ENCODE measurements at places on chromosomes 12 and 14. TPM values are rescaled to one million over a fixed set of nuclear protein-coding genes. Genes with fewer than 3 reads are reported as not detected.

DNA sequence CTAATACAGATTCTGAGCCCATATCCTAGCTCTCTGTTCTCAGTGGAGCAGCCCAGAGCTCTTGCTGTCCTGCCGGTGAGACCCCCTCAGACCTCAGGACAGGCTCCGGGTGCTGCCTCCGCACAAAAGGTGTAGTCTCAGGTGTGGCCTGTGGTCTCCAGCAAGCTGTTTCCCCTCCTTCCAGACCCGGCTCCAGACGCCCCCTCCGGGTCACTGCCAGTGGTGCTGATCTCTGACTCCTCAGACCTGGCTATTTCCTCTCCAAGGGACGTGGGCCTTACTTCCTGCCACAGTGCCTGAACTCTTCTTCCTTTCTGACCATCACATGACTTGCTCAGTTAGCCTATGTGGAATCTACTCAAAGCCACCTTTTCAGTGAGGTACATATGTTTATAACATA lies 337.5 kb downstream of the GLT1D1 start:
- DNase-seq = no peak

Gene PROX2
- polyA plus RNA-seq = 0.15 TPM

Gene RAD9B
- polyA plus RNA-seq = 3.5 TPM

- no peak for DNase-seq
These were observed 36.5 kb downstream of the LEMD3 start for GRCh38 chr12:65205886-65206285.

DNA sequence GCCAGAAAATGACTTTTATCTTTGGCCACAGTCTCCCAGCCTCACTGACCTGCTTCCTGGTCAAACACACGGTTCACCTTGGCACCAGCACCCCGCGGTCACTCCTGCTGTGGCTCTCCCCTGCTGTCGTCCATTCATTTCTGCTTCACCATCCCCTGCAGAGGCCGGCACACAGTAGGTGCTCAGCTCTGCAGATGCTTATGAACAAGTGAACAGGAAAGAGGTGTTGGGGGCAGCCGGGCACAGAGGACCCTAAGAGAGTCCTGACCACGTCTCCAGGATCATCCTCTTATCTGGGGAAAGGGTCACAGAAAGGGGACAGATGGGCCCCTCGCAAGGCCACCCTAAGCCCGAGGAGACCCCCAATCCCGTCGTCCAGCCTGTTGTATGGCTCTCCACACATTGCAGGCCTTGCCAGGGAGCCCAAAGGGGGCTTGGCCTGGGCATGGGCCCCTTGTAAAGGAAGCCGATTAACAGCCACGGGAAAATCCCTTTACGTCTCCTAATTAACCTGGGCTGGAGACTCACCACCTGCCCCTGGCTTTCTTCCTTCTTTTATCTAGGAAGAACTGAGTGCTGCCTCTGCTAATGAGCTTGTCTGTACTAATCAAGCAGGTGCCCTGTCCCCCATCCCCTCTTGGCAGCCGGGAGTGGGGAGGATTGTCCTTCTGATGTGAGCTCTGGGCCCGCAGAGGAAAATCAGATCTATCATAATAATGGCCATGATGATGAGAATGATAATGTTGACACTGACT lies 119.2 kb downstream of the AACS start:
- DNase-seq = no peak

DNA sequence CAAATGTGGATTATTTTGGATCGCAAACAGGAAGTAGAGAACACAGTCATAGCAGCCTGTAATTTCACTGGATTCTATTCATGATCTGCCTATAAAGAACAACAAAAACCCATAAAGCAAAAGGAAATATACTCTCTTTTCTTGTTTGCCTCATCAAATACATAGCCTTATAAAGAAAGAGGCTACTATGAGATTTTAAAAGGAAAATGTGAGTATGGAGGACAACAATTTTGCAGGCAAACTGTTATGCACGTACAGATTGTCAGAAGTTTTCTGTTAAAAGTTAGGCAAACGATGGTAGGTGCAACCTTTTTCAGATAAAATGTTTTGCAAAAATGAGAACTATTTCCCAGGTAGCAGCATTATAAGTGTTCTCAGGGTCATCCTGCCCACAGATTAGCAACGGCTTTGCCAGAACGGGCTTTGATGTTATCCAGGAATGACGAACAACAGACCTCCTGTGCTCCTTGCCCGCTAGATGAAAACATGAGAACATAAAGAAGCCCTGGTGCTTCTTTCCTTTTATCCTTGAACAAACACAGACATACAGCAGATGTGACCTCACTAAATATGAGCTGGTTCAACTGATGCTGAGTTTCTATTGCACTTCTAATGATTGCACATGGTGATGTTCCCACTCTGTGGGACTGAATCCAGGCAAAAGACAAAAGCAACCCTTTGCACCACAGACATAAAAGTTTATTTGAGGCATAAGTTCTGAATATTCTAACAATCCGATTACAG lies 88.1 kb downstream of the ITPR2 start:
- DNase-seq = no peak

DNA sequence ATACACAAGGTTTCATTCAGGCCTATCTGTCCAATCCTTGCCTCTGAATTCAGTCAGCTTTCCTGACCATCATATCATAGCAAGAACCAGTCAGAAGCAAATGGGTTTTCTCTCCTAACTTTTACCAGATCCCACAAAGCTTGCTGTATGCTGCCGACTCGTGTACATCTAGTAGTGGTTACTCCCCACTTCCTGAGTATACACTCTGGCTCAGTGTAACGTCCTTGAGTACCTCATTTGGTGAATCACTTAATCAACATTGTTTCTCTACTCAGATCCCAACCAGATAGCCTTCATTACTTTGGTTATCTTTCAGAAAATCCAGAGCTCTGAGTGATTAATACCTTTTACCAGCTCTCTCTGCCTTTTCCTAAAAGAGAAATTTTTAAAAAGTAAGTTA lies 728.2 kb downstream of the GALC start:
- DNase-seq = no peak

Gene GPRC5D
- polyA plus RNA-seq = 0.31 TPM

- no peak for DNase-seq
These were observed 31.5 kb upstream of the FBRSL1 start for GRCh38 chr12:132458441-132458840.

Gene SOAT2
- polyA plus RNA-seq = 0.51 TPM

Gene POTEM
- not detected for polyA plus RNA-seq

Gene GRIP1
- 0.83 TPM for polyA plus RNA-seq

- DNase-seq = no peak
These were observed 158.6 kb downstream of the DICER1 start for GRCh38 chr14:94998685-94999084.

DNA sequence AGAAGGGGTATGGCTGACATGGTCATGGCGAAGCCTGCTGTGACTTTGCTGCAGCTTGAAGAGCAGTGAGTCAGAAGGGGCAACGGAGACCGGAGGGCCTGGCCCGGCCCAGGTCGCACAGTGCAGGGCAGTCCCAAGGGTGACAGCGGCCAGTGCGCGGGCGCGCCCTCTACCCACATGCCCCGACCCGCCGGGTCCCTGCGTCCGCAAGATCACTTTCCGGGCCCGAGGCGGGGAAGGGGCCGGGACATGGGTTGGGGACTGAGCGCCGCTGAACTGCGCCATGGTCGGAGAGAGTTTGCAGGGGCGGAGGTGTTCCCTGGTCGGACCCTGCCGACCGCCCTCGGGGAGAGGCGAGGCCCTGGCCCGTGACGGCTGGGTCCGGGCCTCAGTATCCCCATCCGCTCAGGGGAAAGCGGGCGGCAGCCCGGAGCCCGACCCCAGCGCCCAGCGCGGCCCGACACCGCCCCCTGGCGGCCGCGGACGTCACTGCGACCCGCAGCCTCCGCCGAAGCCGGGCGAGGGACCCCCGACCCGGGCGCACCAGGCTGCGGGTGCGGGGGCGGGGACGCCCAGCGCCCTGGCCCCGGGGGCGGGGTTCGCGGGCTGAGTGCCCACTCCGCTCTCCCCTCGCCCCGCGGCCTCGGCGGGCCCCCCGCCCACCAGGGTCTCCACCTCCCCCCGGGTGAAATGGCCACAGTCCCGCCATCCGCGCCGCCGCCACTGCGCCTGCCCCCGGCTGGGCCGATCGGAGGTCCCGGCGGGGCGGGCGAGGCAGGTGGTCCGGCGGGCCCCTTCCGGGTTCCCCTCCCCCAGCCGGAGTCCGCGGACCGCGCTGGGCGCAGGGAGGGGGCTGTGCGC lies 7.2 kb upstream of the ANKRD9 start:
- no peak for DNase-seq

GRCh38 chr14:24075485-24076301 lies 4.3 kb downstream of the CPNE6 start:
- DNase-seq = no peak

Gene RNASE3
- polyA plus RNA-seq = not detected

Data from muscle of arm (tissue), 14 donors.